ENCODE measurements at places on chromosomes 7 and 10.

DNA sequence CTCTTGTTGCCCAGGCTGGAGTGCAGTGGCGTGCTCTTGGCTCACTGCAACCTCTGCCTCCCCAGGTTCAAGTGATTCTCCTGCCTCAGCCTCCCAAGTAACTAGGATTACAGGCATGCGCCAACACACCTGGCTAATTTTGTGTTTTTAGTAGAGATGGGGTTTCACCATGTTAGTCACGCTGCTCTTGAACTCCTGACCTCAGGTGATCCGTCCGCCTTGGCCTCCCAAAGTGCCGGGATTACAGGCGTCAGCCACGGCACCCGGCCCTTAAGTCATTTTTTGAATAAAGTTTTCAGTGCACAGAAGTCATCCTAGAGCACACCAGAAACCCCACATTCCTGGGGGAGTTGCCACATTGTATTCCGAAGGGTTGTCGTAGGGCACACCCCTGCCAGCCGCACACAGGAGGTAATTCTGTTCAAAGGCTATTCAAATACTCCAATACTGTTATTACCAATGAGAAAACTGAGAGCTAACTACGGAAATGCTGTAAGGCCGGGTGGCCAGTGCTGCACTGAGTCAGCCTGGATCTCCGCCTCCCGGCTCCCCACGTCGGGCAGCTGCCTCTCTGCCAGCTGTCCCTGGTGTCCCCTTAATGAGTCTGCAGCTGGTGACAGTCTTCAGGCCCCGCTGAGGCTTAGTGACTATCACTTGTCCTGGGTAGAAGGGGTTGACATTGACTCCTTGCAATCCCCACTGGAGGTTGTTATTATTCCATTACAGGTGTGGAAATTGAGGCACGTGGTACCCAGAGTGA lies 8.6 kb upstream of the RFC2 start:
- no peak for DNase-seq

DNA sequence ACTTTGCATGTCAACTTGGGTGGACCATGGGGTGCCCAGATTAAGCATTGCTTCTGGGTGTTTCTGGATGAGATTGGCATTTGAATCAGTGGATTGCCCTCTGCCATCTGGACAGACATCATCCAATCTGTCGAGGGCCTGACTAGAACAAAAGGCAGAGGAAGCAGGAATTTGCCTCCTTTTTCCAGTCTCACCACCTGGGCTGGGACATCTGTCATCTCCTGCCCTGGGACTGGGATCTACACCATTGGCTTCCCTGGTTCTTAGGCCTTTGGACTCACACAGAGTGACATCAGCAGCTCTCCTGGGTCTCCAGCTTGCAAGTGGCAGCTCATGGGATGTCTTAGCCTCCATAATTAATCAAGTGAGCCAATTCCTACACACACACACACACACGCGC lies 10.3 kb downstream of the SLC13A4 start:
- DNase-seq: no peak

- no peak for DNase-seq
These were observed 70.7 kb downstream of the ARHGAP22 start for GRCh38 chr10:48533951-48534720.

DNA sequence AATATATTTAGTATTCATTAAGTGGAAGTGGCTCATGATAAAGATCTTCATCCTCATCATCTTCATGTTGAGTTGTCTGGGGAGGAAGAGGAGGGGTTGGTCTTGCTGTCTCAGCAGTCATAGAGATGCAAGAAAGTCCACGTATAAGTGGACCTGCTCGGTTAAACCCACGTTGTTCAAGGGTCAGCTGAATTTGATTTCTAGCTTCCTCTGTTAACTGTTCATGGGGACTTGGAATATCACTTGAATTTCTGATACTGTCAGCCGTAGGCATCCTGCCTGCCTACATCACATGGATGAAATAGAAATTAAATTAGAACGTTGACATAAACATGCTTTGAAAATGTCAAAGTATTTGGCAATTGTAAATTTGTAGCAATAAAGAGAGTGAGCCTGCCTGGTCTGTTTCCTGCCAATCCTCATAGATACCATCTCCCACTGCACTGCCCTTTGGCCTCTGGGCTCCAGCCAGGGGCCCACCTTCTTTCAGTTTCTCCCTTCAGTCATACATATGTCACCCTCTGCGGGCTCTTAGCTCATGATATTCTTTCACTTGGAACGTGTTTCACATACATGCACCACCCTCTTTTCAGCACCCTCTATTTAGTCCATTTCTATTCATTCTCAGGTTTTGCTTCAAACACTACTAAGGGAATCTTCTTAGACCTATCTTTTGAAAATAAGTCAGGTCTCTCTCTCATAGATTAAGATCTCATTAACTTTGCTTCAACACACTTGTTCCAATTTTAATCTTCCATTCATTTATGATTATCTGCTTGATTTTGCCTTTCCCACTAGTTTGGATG lies 376.3 kb downstream of the IPMK start:
- no peak for DNase-seq

DNA sequence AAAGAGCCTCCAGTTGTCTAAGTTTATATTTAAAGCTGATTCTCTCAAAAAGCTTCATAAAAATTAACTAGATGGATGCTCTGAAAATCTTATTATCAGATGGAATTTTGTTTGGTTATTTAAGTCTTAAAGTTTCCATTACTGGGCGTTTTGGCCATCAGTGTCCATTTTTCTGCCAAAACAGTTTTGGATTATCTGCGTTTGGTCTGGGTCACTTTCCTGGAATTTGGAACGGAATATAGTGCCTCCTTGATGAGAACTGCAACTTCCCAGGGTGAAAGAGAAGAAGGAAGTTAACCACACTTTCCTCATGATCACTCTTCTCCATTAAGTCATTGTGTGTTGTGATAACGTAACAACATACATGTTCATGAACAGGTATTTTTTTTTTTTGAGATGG lies 764.9 kb upstream of the AUTS2 start:
- DNase-seq: no peak

- no peak for DNase-seq
These were observed 453.3 kb downstream of the DGKB start for GRCh38 chr7:14449291-14449690.

DNA sequence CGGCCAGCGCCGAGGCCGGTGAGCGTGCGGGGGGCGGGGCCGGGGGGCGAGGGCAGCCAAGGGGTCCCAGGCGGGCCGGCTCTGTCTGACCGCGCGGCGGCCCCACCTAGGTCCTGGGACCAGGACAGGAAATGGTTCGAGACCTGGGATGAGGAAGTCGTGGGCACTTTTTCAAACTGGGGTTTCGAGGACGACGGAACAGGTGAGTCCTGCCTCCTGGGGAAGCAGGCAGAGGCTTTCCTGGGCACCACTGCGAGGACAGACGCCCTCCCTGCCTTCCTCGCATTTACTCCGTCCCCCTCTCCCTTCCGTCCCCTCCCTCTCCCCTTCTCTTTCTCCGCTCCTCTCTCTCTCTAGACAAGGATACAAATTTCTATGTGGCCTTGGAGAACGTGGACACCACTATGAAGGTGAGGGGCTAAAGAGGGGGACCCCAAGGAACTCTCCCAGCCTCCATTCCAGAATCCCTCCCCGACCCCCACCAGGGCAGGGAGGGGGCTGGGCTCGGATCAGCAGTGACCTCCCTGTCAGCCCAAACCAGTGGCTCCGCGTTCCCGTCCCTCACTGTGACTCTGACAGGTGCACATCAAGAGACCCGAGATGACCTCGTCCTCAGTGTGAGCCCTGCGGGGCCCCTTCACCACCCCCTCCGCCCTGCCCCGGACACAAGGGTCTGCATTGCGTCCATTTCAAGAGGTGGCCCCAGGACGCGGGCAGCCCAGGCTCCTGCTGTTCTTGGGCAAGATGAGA lies 2.6 kb upstream of the MUC12 start:
- DNase-seq: no peak
